Keratinocyte (primary cell): ENCODE measurements at places on chromosomes 1 and 21.

GRCh38 chr1:165628147-165628822 is 2.7 kb upstream of the MGST3 start:
- no peak for DNase-seq

GRCh38 chr1:28037946-28038345 is 50.5 kb downstream of the EYA3 start:
- DNase-seq = no peak

DNA sequence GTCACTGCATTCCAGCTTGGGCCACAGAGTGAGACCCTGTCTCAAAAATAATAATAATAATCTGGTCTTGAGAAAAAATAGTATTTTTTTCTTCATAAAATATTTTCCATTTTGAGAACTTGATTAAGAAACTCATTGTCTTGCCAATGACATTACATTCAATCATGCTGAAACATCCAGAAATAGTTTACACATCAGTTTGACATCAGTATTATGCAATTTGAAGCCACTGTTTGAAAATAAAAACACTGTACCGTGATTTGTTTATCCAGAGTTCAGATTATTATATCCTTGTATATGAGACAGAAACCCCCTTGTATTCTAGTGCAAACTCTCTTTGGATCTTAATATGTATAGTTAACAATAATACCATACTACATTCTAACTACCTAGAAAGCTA is 6.9 kb downstream of the FMO2 start:
- DNase-seq = no peak

DNA sequence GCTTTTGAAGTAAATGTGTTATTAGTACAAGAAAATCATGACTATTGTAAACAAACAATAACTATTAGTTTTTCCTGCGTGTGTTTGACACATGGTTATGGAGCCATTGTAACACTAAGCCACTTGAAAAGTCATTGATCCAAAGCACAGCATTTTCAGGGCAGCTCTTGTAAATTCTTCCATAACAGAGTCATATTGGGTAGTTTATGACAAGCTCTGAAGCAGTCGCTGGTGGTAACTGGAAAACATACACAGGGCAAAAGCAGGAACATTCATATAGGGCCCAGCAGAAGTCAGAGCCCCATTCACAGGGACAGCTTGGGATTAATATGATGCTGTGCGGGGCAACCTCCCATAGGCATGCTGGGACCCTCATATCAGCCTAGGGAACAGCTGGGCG is 483.2 kb upstream of the PTBP2 start:
- DNase-seq = no peak

- no peak for DNase-seq
Measured at GRCh38 chr1:219188331-219188803, 14.7 kb downstream of the LYPLAL1 start.

DNA sequence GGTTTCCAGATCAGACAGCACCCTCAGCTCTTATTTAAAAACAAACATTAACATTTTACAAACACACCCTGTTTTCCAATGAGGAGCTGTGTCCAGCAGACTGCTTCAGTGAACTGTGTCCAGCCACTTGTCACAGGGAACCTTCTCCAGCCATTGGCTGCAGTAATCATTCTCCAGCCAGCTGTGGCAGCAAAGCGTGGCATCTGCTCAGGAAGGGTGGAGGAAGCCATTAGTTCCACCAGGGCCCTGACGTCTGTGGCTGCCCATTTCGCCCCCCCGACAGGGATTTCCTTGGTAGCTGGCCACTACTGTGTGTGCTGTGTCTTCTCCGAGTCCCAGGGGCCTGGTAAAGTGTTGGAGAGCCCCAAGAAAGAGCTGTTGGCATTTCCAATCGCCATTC is 62.9 kb upstream of the SELENON start:
- no peak for DNase-seq

DNA sequence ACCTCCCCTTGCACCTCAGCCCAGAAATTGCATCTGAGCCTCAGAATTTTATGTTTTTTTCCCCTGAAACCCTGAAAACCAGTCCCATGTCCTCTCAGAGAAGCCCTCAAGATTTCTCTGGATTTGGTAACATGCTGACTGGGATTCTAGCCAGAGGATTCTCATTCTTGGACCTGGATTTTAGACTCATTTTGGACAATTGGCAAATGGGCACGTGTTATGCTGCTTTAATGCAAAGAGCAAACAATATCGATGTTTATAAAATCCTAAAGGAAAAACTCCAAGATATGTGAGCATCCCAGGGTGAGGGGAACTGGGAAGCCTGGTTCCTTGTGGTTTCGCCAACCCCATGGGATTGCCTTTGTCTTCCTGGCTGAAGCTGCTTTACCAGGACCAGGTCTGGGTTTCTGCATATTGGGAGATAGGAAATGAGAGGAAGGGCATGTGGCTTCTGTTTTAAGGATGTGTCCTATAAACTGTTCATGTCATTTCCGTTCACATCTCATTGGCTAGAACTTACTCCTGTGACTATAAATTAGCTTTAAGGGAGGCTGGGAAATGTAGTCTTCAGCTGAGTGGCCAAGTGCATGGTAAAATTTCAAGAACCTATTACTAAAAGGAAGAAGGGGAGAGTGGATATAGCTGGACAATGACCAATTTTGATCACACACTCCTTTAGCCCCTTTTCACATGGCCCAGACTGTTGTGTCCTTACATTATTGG is 27.2 kb upstream of the BCL10 start:
- DNase-seq = no peak

DNA sequence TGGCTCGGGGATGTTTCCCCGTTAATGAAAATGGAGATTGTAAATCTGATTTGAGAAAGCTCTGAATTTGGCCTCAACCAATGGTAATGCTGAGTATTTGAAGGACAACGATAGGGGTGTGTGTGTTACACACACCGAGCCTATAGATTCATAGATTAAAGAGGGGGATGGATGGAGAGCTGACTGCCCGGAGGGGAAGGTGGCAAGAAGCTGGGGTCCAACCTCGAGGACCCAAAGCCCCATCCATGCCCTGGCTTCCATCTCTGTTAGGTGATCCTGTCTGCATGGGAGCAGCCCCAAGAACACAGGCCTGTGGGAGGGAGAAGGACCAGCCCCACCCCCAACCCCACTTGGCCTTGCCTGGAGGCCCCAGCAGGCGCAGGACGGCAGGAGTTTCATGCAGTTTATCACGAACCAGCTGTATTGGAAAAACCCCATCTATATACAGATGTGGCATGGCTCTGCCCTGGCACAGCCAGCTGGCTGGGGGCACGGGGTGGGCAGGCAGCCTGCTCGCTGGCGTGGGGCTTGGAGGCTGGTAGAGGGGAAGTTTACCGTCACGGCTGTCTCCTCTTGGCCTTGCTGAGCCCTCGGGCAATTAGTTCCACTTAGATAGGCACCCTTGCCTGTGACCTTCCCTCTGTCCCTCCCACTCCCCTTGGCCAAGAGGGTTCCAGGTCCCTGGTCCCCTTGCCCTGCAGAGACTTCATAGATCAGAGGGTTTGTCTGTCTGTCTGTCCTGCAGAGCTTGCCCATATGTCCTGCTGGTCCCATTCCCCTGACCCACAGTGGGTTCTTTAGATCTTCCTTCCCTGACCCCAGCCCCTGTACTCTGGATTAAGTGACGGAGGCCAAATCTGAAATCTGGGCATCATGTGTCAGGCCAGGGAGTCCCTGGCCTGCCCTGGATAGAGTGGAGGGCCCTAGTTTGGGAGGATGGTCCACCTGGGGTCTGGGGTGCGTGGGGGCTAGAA is 3.0 kb downstream of the HSPB7 start:
- no peak for DNase-seq

GRCh38 chr21:29170944-29171343 is 40.5 kb downstream of the MAP3K7CL start:
- DNase-seq = no peak
